ENCODE measurements at places on chromosomes 7 and 10.

- no peak for DNase-seq
Measured at GRCh38 chr10:22681783-22682183, 32.6 kb downstream of the PIP4K2A start.

- no peak for DNase-seq
Measured at GRCh38 chr7:20385126-20385525, 54.4 kb downstream of the ITGB8 start.

- DNase-seq: no peak
Measured at GRCh38 chr7:18834577-18834976, 282.9 kb downstream of the TWIST1 start.

GRCh38 chr10:49150426-49150825 is 16.6 kb upstream of the FAM170B start:
- DNase-seq: no peak

DNA sequence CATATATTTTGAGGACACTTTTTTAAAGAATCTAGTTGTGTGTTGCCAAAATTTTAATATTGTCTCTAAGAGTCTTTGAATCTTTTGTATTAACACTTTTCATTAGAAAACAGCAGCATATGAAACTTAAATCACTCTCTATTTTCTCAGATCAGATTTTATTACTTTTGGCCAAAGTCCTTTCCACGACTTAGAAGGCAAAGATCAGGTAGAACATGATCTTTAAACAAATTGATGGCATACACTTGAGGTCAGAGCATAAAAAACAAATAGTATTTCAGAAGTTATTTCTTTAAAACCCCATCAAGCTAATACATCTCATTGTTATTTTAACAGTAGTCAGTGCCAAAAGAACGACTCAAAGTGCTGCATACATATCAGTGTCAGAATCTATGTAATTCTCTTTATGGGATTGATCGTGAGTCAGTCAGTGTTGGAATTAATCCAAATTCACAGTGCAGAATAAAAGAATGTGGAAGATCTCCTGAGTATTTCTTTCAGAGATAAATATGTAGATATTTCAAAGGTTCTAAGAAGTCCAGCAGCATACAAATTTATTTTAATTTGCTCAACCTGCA is 9.6 kb upstream of the AGMO start:
- no peak for DNase-seq

DNA sequence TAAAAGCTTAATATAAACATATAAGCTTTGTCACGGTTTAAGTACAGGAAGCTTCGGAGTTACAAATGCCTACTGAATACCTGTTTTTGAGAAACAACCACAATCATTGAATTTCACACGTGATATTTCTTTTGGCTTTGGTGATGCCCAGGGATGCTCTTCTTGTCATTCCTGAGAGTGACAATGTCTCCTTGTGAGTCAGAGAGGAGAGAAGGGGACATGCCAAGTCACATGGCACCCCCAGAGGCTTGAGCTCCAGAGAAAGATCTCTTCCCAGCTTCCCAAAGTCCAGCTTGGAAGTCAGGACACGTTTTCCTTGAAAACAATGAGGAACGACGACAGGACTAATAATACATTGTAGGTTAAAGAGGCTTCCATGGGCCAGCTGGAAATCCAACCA is 242.4 kb downstream of the ARHGAP21 start:
- no peak for DNase-seq

DNA sequence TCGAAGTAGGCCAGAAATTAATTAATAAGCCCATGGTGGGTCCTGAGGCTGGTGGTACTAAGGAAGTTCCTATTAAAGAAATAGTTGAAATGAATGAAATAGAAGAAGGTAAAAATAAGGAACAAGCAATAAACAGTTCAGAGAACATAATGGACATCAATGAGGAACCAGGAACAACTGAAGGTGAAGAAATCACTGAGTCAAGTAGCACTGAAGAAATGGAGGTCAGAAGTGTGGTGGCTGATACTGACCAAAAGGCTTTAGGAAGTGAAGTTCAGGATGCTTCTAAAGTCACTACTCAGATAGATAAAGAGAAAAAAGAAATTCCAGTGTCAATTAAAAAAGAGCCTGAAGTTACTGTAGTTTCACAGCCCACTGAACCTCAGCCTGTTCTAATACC is 36.0 kb downstream of the SLK start:
- no peak for DNase-seq

DNA sequence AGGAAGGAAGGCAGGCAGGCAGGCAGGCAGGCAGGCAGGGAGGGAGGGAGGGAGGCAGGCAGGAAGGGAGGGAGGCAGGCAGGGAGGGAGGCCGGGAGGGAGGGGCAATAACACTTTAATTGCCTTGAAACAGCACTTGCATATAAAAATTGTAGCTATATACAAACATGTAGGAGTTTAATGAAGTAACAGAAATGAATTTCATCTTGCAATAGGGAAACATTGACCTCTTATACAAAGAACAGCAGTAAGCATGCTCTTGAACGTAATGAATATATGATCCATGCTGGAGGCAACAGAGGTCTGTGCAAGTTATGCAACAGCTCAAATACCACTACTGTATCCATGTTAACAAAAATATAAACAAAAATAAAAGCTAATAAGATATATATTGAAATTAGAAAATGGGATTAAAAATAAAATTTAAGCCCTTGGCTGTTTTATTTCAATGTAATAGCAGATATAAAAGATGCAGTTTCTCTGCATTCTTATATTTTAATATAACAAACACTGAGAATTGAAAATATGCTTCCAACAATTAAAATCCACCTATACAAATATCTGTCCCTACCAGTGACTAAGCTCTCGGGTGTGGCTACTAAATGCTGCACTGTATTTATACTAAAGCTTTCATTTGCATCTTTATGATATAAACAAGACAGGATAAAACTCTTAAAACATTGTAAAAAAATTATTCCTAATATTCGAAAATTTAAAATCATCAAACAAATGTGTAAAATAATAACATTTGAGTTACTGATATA is 50.3 kb downstream of the CACNA2D1 start:
- DNase-seq: no peak

DNA sequence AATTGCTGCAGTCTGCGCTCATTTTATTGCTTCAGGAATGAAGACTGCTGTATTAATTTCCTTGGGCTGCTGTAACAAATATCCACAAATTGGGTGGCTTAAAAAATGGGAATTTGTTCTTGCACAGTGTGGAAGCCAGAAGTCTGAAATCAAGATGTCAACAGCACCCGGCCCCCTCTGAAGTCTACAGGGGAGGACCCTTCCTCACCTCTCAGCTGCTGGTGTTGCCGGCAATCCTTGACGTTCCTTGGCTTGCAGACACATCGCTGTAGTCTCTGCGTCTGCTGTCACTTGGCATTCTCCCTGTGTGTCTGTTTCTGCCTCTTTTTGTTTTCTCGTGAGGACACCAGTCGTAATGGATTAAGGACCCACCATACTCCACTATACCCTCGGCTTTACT is 166.2 kb downstream of the PTPN20 start:
- DNase-seq: no peak

DNA sequence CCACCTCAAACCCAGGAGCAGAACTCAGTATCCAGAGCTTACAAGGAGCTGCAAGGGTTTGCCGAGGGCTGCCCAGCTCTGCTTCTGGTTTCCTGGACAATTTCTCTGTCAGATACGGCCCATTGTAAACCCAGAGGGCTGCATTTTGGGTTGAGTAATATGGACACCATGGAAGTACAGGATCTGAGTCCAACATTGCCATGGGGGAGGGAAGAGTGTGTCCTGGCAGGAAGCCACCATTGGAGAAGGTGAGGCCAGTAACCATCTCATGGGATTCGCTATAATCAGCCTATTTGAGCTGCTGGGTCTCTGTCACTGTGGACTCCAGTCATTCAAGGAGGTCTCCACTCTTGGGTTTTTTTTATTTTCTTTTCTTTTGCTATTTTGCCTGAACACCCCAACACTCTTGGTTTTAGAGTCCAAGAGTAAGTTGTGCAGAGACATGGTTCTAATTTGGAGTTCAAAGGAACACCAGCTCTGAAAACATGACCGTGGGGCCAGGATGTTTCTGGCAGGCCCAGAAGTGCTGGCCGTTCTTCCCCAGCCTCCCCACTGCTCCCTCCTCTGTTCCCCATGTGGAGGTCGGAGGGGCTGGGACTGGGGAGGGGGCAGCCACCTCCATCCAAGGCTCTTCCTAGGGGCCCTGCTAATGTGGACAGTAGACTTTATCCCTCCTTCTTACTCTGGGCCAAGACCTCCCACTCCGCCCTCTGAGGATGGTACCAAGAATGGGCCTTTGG is 46.2 kb downstream of the CHST3 start:
- no peak for DNase-seq

DNA sequence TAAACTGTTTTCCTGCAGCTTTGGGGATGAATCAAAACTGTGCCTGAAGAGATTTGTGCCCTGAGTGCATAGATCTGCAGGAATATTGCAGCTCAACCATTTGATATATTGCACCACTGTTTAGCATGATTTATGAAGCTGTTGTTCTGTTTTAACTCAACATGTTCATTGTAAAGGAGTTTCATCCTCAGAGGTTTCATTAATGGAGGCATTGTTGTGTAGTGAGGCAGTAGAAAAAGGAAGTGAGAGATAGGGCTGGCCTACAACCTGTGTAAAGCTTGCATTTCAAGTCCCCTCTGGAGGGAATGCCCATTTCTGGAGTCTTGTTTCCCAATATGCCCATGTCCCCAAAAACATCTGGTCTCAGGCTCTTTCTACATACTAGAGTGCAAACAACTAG is 67.5 kb downstream of the DNAJC12 start:
- DNase-seq: no peak

- no peak for DNase-seq
Measured at GRCh38 chr10:1394155-1394912, 338.1 kb downstream of the WDR37 start.

- no peak for DNase-seq
Measured at GRCh38 chr7:77328669-77329068, 87.5 kb downstream of the GSAP start.

Measured in activated naive CD4-positive, alpha-beta T cell (primary cell).